ENCODE measurements at places on chromosomes 7 and 10. TPM values are rescaled to one million over a fixed set of nuclear protein-coding genes. Genes with fewer than 3 reads are reported as not detected.

DNA sequence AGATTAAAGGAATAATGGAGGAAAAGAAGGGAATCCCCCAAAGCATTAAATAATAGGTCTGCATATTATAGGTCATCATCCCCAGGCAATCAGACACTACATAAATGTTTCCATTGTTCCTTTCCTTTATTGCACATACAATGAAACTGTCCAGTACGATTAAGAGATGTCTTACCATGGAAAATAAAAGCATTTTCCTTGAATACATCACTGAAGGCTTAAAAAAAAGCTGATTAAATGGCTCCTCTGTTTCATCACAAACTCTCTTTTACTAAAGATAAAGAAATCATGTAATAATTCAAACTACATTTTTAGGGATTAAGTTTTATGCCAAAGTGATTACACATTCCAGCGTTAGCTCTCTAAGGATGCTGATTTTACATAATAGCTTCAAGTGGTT lies 316.0 kb downstream of the AGMO start:
- DNase-seq, result no peak
- no peaks in the 10 kb centered on the region for H3K4me1 ChIP-seq
- H3K27me3 ChIP-seq, result no peaks in the 10 kb centered on the region
- H3K27ac ChIP-seq, result no peak overlapping the region
- no peaks in the 10 kb centered on the region for H3K36me3 ChIP-seq

Gene C7orf25
- total RNA-seq, result 7.3 TPM

Gene MSMB
- total RNA-seq, result not detected

GRCh38 chr10:132884691-132885271 lies 57.6 kb downstream of the CFAP46 start:
- no peak for DNase-seq
- no peak overlapping the region for H3K27ac ChIP-seq
- no peaks in the 10 kb centered on the region for H3K36me3 ChIP-seq
- H3K4me1 ChIP-seq, result no peaks in the 10 kb centered on the region

DNA sequence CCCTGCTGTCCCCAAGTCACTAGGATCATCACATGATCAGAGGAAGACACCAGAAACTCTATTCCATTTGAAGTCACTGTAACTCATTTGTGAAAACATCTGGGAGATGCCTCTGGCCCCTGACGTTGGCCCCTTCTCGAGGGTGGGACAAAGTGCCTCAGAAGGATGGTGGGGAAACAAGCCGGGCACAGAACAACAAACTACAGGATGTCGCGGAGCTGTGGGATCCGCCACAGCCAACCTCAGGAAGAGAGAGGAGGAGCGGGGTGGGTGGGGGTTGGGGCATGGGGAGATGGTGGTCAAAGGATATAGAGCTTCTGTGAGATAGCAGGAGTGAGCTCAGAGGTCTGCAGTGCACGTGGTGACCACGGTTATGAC lies 265.6 kb upstream of the TCERG1L start:
- no peaks in the 10 kb centered on the region for H3K36me3 ChIP-seq
- no peak for DNase-seq
- H3K27me3 ChIP-seq, result no peaks in the 10 kb centered on the region
- H3K4me1 ChIP-seq, result no peaks in the 10 kb centered on the region

DNA sequence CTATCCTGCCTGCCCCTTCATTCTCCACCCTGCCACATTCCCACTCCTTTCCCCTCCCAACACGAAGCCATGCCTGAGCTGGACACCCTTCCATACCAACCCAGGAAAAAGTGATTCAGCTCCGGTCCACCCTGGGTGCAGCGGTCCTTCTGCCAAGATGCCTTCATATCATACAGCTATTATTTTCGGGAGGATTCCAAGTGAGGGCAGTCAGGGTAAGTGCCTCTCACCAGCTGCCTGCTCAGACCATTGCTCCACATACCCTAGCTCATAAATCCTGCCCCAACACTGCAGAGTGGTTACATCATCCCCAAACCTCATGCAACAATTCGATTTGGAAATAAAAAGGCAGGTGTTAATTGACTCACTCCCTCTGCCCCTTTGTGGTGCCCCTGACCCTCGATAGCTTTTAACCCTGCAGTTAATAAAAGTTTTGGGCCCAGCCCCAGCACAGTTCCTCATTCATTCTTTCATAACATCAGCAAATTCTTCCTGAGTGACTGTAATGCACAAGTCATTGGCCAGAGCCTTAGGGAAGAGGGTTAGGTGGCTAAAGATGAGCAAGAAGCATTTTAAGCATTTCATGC lies 42.6 kb downstream of the ZNF503 start:
- H3K27ac ChIP-seq, result no peak overlapping the region
- H3K4me3 ChIP-seq, result no peak overlapping the region
- H3K27me3 ChIP-seq, result peaks cover 11% of the 10 kb centered on the region
- no peaks in the 10 kb centered on the region for H3K36me3 ChIP-seq

DNA sequence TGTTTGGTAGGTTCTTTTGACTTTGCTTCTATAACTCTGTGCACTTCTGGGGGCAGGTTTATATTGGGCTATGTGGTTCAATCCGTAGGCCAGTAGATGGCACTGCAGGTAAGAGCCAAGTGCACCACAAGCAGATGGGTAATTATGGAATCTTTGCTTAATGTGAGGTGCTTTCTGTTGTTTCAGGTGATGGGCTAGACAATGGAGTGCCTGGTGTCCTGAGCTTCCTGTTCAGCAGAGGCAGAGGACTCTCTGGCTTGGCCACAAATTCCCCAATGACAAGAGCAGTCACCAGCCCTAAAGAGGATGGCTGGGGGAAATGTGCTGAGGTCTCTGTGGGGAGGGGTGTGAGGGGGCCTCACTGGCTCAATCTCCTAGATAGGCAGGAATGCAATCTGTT lies 455.0 kb downstream of the CCSER2 start:
- peaks cover 6% of the 10 kb centered on the region for H3K27me3 ChIP-seq
- H3K36me3 ChIP-seq, result no peaks in the 10 kb centered on the region
- no peak overlapping the region for H3K27ac ChIP-seq
- DNase-seq, result peak; percentile 44
- H3K4me3 ChIP-seq, result no peak overlapping the region

GRCh38 chr10:60299961-60300883 lies 89.5 kb downstream of the ANK3 start:
- no peak for DNase-seq
- no peak overlapping the region for H3K27ac ChIP-seq
- no peaks in the 10 kb centered on the region for H3K36me3 ChIP-seq
- H3K4me1 ChIP-seq, result peaks cover 16% of the 10 kb centered on the region

DNA sequence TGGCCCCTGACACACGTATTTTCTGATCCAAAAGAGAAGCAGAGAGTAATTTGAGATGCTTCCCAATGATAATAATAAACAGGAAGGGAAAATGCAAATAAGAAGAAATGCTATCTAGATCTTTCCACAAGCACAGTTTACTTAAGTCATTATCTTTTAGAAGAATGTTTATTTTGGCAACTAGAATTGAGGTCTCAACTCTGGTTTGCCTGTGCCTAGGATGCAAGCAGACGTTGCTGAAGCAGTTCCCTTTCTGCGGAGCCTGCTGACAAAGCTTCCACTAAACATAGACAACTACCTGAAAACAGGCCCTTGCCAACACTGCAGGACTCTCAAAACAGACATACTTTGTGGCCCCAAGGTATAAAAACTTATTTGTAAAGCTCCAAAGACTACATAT lies 315.8 kb upstream of the POM121L12 start:
- H3K4me1 ChIP-seq, result no peaks in the 10 kb centered on the region
- H3K27me3 ChIP-seq, result no peaks in the 10 kb centered on the region
- no peak overlapping the region for H3K4me3 ChIP-seq
- DNase-seq, result no peak
- H3K36me3 ChIP-seq, result no peaks in the 10 kb centered on the region
- H3K27ac ChIP-seq, result no peak overlapping the region

DNA sequence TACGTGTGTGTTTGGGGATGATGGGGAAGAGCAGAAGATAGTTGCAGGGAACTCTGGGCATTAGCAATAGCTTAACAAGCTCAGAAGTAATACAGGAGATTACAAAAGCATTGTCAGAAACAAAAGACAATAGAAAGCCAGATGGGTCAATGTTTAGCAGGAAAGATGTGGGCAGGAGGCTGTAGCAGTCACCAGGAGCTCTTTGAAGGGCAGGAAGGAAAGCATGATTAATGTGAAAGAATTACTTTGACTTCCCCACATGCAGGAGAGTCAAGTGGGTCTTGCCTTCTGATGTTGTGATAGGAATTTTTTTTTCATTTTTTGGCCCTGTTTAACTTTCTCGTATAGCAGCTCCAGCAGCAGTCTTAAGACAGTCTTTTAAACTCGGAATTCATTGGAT lies 6.0 kb upstream of the SMNDC1 start:
- no peaks in the 10 kb centered on the region for H3K36me3 ChIP-seq
- DNase-seq, result peak; percentile 74
- H3K4me1 ChIP-seq, result peaks cover 62% of the 10 kb centered on the region
- H3K27ac ChIP-seq, result peak overlapping the region; percentile 25

DNA sequence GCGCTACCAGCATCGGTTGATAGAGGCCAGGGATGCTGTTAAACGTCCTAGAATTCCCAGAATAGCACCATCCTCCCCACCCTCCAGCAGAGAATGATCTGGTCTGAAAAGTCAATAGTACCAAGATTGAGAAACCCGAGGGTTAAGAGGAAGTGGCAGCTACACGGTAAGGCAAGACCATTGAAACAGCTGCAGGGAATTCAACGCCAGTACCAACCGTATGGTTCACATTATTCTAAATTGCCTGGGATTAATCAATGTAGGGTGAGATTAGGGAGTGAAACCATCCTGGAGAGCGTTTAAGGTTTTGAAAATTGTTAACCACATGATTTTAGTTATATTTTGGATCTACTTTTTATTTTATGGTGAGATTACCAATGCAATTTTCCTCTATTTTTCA lies 352.2 kb downstream of the PRPF18 start:
- peaks cover 18% of the 10 kb centered on the region for H3K27me3 ChIP-seq
- no peak overlapping the region for H3K27ac ChIP-seq
- DNase-seq, result no peak

Gene CHST3
- total RNA-seq, result 10.0 TPM

Gene GIMAP8
- total RNA-seq, result not detected

GRCh38 chr10:6310977-6311376 lies 108.2 kb downstream of the PFKFB3 start:
- H3K27me3 ChIP-seq, result no peaks in the 10 kb centered on the region
- no peaks in the 10 kb centered on the region for H3K4me1 ChIP-seq
- DNase-seq, result no peak
- no peak overlapping the region for H3K27ac ChIP-seq
- H3K36me3 ChIP-seq, result no peaks in the 10 kb centered on the region
- no peak overlapping the region for H3K4me3 ChIP-seq

Gene PTPN12
- total RNA-seq, result 63.3 TPM

- no peaks in the 10 kb centered on the region for H3K27me3 ChIP-seq
- peak overlapping the region; percentile 0 for H3K4me3 ChIP-seq
- H3K27ac ChIP-seq, result no peak overlapping the region
- H3K36me3 ChIP-seq, result no peaks in the 10 kb centered on the region
- peaks cover 5% of the 10 kb centered on the region for H3K4me1 ChIP-seq
Measured at GRCh38 chr7:106126170-106126938, 14.2 kb upstream of the SYPL1 start.

Gene NAT16
- not detected for total RNA-seq

All from A673 (cell line).